Thymus (tissue), 14 donors: ENCODE measurements at places on chromosomes 7 and 10.

DNA sequence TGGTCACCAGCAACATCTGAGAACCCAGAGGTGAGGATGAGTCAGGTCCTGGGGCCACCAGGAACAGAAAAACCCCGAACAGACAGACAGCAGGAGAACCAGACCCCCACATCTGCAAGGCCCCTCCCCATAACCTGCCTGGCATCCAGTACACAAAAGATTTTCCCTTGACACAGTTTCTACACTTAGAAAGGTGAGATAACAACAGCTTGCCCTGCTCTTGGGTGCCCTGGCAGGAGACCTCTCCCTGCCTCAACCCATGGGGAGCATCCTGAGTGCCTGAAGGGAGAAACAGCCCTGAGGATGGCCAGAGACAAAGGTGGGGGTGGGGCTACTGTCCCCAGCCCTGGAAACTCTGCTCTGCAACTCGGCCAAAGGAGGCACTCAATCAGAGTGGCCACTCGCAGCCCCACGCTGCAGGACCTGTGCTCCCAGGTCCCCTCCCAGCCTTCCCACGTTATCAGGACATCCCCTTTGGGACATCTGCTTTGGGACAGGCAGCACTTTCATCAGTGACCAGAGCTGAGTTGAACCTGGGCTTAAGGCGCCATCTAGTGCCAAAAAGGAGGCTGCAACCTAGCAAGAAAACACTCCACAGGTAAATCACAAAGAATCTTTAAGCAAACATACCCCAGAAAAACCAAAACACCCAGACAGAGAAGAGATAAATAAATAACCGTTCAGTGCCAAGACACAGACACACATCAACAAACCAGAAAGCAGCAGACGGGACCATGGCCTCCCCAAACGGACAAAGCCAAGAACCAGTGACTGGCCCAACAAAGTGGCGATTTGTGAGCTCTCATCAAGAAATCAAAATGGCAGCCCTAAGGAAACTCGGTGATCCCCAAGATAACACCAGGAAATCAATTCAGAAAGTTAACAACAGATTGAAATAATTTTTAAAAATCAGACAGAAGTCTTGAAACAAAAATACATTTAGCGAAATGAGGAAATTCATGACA lies 233.7 kb downstream of the PTPRN2 start:
- no peaks in the 10 kb centered on the region for H3K4me1 ChIP-seq
- no peaks in the 10 kb centered on the region for H3K27me3 ChIP-seq
- DNase-seq = no peak

DNA sequence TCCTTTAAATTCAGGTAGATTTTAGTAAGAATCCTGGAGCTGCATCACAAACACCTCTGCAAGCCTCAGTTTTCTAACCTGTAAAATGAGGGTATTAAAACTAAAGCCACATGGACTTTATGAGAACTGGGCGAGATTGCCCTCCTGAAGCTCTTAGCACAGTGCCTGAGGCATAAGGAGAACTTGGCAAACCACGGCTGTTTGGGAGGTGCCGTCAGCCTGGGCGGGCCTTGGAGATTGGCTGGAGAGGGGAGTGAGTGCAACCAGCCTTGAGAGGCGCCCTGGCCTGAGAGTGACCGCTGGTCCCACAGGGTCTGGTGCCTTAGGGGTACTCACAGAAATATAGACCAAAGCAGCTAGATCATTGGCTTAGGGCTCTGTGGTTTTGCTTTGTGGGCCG lies 5.4 kb upstream of the TNS3 start:
- H3K36me3 ChIP-seq = no peaks in the 10 kb centered on the region
- no peak overlapping the region for H3K4me3 ChIP-seq
- no peak for DNase-seq
- H3K27ac ChIP-seq = no peak overlapping the region
- H3K27me3 ChIP-seq = peaks cover 9% of the 10 kb centered on the region

- H3K27ac ChIP-seq = no peak overlapping the region
- peaks cover 13% of the 10 kb centered on the region for H3K4me1 ChIP-seq
- H3K36me3 ChIP-seq = no peaks in the 10 kb centered on the region
- no peak for DNase-seq
Measured at GRCh38 chr7:128743112-128743772, 4.1 kb downstream of the CALU start.

- H3K4me1 ChIP-seq = peaks cover 39% of the 10 kb centered on the region
- no peak overlapping the region for H3K4me3 ChIP-seq
- H3K27ac ChIP-seq = no peak overlapping the region
- H3K36me3 ChIP-seq = no peaks in the 10 kb centered on the region
Measured at GRCh38 chr10:3757638-3758490, 27.1 kb downstream of the KLF6 start.
